ENCODE measurements at places on chromosomes 16 and 17.

DNA sequence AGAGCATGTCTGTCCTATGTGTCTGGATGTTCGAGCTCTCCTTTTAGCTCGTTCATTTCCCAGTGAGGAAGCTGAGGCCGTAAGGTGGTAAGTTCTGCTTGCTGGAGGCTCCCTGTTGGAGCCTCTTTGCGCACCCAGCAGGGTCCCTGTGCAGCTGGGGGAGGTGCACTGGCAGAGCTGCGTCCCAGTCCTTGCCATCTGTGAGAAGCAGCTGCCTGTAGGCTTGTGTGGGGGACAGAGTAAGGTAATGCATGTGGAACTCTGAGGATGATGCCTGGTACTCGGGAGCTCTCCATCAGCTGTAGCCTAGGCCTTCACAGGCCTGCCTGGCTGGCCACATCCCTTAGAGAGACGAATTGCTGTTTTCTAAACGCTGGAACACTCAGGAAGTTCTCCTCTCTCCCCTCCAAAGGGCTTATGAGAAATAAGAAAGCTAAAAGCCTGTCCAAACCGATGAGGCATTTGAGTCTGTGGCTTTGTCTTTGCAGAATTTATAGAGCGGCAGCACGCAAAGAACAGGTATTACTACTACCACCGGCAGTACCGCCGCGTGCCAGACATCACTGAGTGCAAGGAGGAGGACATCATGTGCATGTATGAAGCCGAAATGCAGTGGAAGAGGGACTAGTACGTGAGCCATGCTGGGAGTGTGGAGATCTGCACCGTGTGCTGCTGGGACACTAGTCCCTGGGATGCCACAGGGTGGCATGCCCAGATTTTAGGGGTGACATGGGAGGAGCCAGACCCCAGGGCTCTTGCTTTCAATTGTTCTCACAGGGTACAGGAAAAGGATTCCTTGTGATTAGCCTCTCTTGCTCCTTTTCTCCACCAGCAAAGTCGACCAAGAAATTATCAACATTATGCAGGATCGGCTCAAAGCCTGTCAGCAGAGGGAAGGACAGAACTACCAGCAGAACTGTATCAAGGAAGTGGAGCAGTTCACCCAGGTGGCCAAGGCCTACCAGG is 1.6 kb downstream of the NDUFB10 start:
- DNase-seq, result no peak

GRCh38 chr16:67922740-67923139 is 8.9 kb downstream of the CTRL start:
- no peak for DNase-seq

DNA sequence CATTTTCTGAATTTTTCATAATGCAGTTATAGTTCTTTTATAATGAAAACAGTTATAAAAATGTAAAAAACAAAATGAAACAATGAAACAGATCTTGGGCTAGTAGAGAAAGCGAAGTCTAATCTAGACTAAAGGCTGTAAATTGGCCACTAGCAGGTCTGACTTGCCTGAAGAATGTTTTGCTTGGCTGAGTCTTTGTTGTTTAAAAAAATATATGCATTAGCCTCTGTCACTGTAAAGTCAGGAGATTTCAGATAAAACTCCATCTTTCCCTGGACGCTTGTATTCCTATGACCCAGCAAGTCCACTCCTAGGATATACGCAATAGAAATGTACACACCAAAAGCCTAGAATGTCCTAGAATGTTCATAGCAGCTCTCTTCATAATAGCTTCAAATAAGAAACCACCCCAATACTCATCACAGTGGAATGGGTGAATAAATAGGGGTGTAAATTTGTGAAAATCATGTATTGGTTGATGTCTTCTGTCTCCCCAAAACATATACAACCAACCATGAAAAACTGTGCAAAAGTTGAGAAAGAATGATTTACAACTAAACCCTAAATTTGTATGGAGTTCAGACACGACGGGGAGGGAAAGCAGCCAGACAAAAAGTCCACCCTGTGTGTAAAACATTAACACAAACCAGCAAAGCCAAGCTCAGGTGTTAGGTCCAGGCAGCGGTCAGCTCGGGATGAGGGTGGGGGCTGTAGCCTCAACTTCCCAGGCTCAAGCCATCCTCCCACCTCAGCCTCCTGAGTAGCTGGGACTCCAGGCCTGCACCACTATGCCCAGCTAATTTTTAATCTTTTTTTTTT is 37.7 kb upstream of the MEAK7 start:
- no peak for DNase-seq

GRCh38 chr16:49635591-49636581 is 220.0 kb downstream of the ZNF423 start:
- no peak for DNase-seq

DNA sequence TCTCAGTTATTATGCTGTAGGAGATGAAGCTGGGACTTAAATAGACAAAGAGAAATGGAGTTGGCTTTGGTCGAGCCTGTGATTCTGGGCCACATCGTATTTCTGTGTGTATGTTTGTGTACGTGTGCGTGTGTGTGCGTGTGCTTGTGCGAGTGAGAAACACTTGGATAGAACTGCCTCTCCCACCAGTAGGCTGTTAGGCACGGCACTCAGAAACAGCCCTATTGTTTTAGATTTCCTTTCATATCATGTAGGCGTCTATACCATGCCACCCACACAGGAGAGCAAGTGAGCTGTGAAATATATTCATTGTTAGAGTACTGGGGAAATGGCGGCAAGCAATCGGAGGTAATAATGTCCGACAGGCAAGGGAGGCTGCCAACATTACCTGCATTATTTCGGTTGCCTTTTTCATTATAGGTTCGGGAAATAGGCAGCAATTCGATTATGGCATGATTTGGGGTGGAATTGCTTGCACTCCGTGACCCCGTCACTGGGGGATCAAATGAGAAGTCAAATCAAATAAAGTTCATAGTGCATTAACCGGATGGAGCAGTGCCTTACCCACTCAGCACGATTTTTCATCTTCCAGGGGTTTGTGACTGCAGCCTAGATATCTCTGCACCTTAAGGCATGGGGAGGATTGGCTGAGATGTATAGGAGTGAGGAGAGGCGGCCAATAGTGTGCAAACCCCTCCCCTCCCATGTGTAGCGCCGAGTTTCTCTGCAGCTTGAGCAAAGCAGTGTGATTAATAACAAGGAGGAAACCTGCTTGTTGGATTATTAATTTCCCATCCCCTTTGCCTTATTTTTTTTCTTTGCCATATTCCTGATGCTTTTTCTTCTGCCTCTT is 89.6 kb downstream of the RBFOX1 start:
- no peak for DNase-seq

DNA sequence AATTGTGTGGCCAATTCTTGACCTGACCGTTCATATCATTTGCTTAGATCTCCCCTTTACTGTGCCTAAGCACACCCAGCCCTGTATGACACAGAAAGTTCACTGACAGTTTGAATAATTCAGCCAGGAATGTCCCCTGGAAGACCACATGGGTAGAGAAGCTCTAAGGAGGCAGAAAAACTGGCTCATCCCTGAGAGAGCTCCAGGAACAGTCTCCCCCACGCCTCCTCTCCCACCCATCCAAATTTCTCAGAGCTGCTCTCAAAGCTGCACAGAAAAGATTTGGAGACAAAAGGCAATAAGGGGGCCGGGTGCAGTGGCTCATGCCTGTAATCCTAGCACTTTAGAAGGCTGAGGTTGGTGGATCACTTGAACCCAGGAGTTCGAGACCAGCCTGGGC is 11.2 kb downstream of the PRAC1 start:
- DNase-seq, result no peak

GRCh38 chr17:63381101-63381729 is 64.9 kb downstream of the CYB561 start:
- no peak for DNase-seq

- DNase-seq, result no peak
These were observed 6.9 kb upstream of the WDR59 start for GRCh38 chr16:74991593-74992403.

Measured in left hindlimb (tissue), 1 donor.